ENCODE measurements at places on chromosomes 12 and 14. TPM values are rescaled to one million over a fixed set of nuclear protein-coding genes. Genes with fewer than 3 reads are reported as not detected.

GRCh38 chr12:106924268-106924861, 31.3 kb upstream of the TMEM263 start:
- DNase-seq, result no peak

GRCh38 chr12:68468036-68468435, 135.9 kb upstream of the MDM1 start:
- no peak for DNase-seq

- DNase-seq, result peak; percentile 44
Observed at GRCh38 chr12:76029982-76030340, 1.6 kb downstream of the PHLDA1 start.

DNA sequence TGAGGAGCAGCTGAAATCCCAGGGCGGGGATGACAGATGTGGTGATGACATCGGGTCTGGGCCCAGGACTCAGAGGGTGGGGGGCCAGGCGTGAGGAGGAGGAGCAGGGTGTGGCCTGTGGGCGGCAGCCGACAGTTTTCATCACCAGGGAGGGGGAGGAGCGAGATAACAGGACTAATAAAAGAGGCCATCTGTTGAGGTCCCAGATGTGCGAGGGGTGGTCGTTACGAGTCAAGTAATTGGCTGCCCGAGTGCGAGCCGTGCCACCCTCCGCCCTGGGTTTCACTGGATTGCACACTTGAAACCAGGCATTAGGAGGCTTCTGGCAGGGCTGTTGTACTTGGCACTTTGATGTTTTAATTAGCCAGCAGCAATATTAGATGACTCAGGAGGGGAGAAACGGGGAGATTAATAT, 67.2 kb downstream of the NOS1 start:
- DNase-seq, result no peak

DNA sequence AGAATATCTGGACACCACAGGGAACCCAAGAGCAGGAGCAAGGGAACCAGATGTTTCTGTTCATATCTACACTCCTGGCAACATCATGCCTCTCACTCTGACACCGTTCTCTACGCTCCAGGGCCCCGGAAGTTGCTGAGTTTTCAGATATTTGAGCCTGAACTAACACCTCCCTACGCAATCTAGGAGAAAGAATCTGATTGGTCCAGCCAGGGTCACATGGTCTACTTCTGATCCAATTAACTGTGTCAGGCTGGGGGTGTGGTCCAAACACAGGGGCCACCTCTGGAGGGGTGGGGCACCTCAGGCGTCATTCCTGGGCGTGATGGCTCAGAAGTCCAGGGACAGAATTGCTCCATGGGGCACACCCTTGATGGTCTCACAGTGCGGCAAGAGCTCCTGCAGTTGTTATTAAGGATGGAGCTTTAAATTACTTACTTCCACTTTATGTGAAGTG, 165.5 kb downstream of the PTPN11 start:
- no peak for DNase-seq

MYG1 gene
- 37.3 TPM for polyA plus RNA-seq

VDR gene
- polyA plus RNA-seq, result 0.27 TPM

DNA sequence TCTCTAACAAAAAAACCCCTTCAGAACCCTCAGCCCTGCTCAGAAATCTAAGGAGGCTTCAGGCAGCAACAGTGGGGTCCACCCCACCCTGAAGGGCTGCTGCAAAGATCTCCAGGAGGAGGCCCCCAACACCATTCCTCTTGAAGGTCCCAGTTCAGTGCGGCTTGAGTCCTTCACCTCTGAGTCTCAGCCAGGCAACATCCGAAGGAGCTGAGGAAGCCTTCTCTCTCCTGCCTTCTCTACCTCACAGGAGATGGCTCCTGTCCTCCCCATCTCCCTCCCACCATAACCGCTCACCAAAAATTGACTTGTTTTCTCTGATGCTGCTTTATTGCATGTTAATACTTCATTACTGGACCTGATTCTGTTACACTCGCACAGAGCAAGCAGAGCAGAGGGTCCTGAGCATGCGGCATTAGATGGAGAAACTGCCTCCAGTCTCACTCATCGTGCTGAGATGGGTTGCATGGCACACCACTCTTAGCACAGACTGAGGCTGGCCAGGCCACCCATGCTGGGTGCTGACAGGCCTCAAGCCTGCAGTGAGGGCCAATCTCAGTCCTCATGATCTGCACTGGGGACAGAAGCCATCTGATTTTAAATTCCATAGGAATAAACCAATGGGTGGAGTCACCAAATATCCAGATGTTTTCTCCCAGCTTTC, 224.8 kb downstream of the CACNA1C start:
- DNase-seq, result no peak

ZDHHC22 gene
- not detected for polyA plus RNA-seq

- DNase-seq, result no peak
Observed at GRCh38 chr12:76555231-76555767, 4.3 kb downstream of the OSBPL8 start.

DNA sequence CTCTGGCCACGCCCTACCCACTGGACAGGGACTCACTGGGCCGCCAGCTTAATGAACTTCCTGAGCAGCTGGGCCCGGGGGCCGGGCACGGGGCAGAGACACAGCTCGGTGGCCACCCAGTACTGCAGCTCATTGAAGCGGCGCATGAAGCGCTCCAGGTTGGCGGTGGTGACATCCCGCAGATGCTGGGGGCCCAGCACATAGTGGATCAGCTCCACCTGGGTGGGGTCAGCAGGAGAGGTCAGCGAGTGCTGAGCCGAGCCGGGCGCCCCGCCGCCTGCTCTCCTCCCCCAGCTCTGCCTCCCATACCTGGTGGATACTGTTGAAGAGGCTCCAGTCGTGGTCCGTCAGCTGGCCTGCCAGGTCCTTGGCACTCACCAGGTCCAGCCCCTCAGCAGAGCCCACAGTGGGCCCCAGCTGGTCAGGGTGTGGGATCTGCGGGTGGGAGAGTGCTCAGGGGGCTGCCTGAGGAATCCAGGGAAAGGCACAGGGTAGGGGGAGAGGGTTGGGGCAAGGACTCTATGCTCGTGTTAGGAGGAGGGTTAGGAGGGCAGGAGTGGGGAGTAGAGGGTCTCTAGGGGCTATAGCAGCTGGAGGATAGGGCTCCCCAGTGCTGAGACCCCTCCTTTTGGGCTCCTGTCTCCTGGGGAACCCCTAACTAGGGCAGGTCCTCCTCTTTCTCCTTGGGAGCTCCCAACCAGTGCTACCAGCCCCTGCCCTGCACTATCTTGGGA, 15.5 kb upstream of the ENDOU start:
- DNase-seq, result no peak

DNA sequence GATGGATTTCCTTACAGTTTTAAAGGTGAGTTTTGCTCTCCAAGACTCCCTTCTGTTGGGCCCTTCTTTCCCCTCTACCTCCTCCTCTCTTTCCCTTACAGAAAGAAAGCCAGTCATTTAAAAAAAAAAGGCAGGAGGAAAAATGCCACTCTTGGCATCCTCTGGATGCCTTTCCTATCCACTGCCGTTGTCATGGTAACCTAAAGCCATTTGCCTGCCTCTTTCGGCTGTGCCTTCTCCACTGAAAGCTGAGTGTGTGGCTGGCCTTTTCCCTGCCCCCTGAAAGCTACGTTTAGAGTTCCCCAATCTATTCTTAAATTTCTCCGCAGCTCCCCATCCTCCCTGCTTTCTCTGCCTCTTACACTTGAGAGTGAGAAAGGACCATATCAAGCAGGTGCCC, 67.1 kb downstream of the TUNAR start:
- no peak for DNase-seq

INSM2 gene
- not detected for polyA plus RNA-seq

GRCh38 chr12:7091171-7091570, 1.1 kb downstream of the C1R start:
- no peak for DNase-seq

DNA sequence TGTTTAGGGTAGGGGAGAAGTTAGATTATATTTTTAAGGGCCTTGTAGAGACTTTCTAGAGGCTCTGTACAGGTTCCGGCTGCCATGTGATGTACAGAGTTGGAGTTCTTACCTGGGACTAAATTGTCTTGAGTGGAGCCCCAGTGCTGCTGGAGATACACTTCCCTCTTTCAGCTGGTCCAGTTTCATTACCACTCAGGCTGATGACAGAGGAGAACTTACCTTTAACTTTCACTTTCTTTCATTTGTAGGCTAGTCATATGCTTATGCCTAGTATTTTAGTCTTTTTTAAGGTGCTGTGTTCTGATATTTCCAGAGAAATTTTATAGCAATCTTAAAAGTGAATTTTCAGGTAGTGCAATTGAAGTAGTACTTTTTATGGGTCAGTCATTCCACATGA, 117.3 kb downstream of the ERC1 start:
- DNase-seq, result no peak

DNA sequence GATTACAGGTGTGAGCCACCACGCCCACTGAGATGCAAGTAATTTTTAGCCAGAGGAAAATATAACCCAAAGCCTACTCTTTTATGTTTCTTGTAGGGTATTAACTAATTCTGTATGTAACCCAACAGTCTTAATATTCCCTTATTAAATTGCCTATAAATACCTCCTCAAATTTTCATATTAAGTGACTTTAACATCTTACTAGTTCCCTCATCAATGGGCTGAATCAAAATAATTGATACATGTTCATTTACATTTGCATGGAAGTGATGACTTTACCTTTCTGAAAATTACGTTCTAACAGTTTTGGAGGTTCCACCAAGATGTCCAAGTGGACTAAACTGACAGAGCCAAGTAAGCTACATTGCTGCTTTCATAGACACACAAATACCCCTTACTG, 3.1 kb downstream of the SOS2 start:
- DNase-seq, result no peak

GPRC5A gene
- polyA plus RNA-seq, result 3.7 TPM

SYT1 gene
- 0.20 TPM for polyA plus RNA-seq

MRPS35 gene
- polyA plus RNA-seq, result 44.0 TPM

NOXRED1 gene
- 0.09 TPM for polyA plus RNA-seq

FAM90A1 gene
- 0.07 TPM for polyA plus RNA-seq

- DNase-seq, result no peak
Observed at GRCh38 chr14:77267937-77268699, 2.9 kb downstream of the NGB start.

KRT74 gene
- 0.14 TPM for polyA plus RNA-seq

DNA sequence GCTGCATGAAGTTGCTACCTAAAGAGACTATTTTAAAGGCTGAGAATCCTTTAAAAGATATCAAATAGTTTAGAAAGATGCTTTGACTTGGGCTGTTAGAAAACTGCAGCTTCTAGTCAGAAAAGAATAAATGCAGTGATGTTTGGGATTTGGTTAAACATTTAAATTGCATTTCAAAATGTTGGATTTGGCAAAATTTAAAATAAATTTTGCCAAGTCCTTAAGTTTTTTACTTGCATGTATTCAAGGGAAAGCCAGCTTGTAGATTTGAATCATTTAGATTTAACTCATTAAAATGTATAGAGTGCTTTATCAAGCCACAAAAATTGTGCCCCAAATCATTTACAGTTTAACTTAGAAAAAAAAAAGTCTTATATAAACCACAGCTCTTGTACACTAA, 109.7 kb downstream of the ANKS1B start:
- no peak for DNase-seq

GRCh38 chr14:22650960-22651521, 6.9 kb upstream of the OR6J1 start:
- no peak for DNase-seq

GRCh38 chr12:120347766-120348165, 20.2 kb upstream of the PLA2G1B start:
- no peak for DNase-seq

DNA sequence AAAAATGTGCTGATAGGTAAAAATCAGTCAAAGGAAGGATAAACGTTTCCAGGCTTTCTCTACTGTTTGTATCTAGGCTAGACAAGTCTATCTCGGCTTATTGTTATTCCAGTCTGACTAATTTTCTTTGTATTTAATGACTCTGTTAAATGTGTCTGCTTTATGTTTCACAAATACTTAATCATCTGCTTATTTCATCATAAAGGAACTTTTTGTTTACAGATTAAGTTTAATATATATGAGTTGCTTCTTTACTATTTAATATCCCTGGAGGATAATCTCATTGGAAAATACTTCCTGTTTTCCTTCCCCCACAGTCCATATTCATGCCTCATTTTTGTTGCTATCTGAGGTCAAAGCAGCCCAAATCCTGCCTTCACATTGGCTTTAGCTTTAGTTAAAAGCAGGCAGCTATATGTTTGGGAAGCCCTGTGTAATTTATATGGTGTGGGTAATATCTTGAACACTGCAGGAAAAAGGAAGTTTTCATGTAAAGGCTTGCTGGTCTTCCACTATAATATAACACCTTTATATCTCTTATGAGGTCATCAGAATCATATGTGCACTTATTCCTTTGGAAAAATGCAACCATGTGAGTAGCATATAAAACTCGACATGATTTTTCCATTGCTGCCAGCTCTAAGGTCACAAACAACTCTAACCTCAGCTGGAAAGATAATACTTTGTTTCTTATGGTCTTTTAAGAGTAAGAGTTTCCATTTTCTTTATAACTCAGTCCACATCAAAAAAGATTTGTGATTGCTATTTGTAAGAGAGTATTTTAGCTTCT, 76.8 kb downstream of the ALX1 start:
- no peak for DNase-seq

DNA sequence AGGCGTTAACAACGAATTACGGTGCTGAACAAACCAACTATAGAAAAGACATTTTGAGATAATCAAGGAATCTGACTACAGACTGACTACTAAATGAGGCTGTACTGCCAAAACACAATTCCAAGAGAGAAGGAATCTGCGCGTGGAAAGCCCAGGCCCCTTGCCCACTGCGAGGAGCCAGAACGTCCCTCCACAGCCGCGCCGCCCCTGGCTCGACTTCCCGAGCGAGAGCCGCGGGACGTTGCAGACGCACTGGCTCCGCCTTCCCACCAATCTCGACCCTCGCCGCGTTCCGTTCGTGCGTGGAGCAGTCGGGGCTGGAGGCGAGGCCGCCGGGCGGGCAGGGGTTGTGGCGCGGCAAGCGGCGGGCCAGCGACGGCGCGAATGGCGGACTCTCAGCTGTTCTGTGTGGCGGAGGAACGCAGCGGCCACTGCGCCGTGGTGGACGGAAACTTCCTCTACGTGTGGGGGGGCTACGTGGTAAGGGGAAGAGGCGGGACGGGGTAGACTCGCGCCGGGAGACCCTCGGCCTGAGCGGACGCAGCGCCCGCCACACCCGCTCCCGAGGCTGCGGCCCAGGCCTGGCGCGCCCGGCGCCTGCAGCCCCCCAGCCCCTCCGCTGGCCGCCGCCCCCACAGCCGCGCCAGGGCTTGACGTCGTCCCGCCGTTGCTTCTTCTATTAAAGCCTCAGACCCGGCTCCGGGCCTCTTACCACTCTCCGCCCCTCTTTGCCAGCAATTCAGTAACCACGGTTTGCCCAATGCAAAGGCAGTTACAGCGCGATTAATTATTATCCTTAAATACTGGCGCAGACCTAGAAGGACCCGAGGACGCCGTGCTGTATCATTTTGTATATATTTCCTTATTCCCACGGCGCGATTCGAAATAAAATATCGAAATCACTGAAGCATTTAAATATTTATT, at the start of gene KLHDC1:
TSS of gene KLHDC1 (plus strand) at position 310 of the 924 bp plus-strand sequence. CDS start at position 385, 75 bp downstream.
- DNase-seq, result peak; percentile 96

GRCh38 chr14:85533023-85533860, 3.3 kb downstream of the FLRT2 start:
- peak; percentile 79 for DNase-seq

DNA sequence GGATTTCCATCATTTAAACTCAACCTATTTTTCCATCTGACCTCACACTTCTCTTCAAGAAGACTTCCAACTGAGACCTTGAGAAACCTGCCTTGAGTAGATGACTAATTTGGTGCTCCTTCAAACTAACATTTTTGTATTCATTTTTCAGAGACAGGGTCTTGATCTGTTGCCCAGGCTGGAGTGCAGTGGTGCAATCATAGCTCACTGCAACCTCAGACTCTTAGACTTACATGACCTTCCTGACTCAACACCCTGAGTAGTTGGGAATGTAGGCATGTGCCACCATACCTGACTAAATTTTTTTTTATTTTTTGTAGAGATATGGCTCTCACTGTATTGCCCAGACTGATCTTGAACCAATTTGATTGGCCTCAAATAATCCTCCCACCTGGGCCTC, 389.9 kb downstream of the PDZRN4 start:
- DNase-seq, result no peak

Measured in right cardiac atrium (tissue), 5 donors.